Stimulated activated CD8-positive, alpha-beta memory T cell treated with anti-CD3 and anti-CD28 coated beads, Interleukin-15, amount 100 ng/mL, for 48 hours (primary cell): ENCODE measurements at places on chromosomes 4 and X.

DNA sequence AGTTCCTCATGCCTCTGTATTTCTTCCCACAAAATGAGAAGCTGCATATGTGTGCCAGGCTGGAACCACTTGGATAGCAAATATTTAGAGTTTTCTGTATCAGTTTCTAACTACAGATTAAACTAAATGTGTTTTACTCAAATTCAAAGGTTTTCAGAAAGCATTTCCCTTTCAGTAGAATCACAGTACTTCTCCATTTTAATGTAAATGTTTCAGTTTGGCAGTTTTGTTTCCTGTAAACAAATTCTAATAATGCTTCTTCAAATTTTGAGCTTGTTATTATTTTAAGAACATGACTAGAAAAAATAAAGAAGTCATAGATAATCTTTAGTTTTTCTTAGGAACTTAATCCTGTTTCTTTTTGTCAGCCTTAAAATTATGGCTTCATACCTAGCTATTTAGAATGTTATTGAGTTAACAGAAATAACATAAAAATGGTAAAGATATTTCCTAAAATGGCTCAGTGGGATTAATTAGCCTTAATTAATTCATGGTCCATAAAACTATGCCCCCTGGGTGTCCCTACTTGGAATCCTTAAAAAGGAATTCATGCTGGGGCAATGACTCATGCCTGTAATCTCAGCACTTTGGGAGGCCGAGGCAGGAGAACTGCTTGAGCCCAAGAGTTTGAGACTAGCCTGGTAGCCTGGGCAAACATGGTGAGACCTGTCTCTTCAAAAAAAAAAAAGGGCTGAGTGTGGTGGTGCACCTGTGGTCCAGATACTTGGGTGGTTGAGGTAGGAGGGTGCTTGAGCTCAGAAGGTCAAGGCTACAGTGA lies 83.8 kb upstream of the GPR34 start:
- DNase-seq = no peak

DNA sequence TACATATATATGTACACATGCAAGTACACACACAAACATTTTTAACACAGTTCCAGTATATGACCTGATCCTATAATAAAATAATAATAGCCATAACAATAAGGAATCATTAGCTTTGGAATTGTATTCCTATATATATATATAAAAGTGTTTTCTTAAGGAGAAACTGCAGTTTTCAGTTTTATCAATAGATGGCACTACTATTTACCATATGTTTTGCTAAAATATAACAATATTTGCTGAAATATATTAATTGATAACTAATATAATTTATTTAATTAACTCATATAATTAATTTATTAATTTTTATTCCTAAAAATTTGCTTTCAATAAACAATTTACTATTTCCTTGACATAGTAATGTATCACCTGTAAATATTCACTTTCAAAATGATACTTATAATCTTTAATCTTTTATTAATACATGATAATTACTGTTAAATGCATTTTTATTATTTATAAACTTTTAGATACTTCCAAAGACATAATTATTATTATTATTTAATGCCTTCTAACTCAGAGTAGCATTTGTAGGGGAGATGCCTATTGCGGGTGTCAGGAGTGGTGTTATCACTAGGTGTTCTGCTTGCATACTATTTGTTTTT lies 599.5 kb downstream of the FSTL5 start:
- DNase-seq = no peak

- no peak for DNase-seq
These were observed 38.5 kb downstream of the LRP2BP start for GRCh38 chr4:185357211-185357610.

DNA sequence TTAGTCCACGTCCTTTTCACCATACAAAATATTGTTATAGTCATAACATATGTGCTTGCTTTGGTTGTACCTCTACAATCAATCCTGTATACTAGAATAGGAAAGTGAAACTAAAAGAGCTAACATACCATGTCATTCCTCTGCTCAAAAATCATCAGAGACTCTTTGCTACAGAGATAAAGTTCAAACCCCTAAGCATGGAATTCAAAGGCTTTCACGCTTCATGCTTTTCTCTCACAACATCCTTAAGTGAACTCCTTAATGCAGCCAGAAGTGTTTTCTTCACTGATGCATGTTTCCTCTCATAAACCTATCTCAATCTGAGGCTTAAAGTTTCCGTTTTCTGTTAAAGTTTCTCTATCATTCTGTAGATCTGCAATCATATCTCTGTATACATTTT lies 744.6 kb upstream of the IGFBP7 start:
- DNase-seq = no peak

- DNase-seq = no peak
These were observed 96.0 kb downstream of the SMARCA1 start for GRCh38 chrX:129427267-129427666.

- no peak for DNase-seq
These were observed 47.9 kb upstream of the FGF13 start for GRCh38 chrX:138759217-138759943.

DNA sequence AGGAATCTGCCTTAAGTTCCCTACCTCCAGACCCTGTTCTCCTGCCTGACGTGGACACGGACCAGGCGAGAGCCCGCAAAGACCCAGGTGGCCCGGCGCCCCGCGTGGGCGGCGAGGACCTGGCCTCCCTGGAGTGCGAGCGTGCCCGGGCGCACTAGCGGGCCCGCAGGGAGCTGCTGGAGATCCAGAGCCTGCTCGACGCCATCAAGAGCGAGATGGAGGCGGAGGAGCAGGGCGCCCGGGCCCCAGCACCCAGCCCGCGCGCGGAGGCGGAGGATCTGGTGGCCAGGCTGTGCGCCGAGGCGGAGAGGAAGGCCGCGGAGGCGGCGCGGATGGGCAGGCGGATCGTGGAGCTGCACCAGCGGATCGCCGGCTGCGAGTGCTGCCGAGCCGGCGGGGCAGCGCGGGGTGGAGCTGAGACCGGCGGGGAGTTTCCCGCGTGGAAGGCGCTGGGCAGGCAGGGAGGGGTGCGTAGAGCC lies 18.2 kb downstream of the MRFAP1 start:
- DNase-seq = no peak

DNA sequence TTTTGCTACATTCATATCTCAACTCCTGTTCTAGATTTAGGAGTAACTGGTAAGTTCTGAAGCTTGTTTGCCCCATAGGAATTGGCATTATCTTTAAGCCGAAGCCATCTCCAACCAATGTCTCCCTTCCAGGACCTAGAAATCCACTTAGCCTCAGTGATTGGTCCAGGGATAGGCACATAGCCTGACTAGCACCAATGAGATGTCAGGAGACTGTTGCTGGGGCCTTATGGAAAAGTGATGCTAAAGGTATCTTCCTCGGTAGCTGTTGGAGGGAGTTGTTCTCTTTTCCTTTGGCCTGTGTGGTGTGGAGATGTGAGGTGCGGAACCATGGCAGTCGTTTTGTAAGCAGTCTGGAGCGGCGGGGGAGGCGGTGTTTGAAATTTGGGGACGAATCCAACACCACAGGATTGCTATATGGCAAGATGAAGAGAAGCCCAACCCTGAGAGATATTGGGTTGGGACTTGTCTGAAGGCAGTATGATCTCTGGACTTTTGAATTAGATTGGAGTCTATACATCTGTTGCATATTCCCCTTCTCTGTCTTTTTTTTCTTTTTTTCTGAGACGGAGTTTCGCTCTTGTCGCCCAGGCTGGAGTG lies 109.8 kb upstream of the ATP6AP2 start:
- no peak for DNase-seq

GRCh38 chrX:152418025-152418424 lies 33.1 kb downstream of the GABRA3 start:
- no peak for DNase-seq

DNA sequence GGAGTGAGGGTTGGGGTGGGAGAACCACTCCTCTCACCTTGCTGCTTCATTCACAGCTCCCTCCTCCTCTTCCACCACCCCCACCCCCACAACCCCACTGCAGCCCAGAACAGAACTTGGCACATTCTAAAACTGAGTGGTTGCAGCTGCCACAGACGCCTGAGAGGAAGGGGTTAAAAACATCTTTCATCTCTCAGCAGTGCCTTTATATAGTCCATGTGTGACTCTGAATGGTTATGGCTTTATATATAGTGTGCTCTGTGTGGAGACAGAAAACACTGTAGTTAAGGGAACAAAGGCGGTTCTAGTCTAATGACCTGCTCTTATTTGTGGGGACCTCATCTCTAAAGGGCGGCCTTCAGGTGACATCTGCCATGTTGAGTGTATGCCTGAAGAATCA lies 144.8 kb downstream of the BCOR start:
- DNase-seq = no peak

DNA sequence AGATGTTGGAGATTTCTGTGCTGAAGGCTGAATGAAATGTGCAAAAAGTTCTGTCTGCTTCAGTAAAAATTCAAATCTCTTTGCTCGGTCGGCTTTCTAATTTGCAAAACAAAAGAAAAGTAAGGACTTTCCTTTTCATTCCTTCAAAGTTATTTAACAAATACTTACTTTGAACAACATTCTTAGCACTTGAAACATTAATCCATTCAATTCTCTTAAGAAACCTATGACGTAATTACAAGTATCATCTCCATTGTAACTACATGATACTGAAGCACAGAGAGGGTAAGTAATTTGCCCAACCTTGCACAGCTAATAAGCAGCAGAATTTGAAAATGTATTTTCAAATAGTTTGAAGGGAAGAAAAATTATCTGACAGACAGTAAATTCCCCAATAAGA lies 6.9 kb downstream of the SMARCA1 start:
- no peak for DNase-seq

- no peak for DNase-seq
These were observed 91.1 kb upstream of the VEGFC start for GRCh38 chr4:176883681-176884418.

- no peak for DNase-seq
These were observed 15.3 kb downstream of the USP46 start for GRCh38 chr4:52643785-52644244.

DNA sequence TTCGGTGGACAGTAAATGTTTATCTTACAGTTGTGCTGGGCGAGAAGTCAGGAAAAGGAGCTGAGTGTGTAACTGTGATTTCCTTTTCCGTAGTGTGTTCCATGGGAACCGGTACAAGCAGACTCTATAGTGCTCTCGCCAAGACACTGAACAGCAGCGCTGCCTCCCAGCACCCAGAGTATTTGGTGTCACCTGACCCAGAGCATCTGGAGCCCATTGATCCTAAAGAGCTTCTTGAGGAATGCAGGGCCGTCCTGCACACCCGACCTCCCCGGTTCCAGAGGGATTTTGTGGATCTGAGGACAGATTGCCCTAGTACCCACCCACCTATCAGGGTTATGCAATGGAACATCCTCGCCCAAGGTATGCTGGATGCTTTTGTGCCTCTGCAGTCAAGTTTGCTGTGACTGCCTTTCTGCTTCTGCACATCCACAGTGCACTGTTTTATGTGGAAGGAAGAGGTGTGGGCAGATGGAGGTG lies 27.4 kb downstream of the NOCT start:
- DNase-seq = no peak

- no peak for DNase-seq
These were observed 50.9 kb upstream of the BCOR start for GRCh38 chrX:40148385-40149285.

- no peak for DNase-seq
These were observed 64.2 kb upstream of the SPP1 start for GRCh38 chr4:87911252-87911774.

DNA sequence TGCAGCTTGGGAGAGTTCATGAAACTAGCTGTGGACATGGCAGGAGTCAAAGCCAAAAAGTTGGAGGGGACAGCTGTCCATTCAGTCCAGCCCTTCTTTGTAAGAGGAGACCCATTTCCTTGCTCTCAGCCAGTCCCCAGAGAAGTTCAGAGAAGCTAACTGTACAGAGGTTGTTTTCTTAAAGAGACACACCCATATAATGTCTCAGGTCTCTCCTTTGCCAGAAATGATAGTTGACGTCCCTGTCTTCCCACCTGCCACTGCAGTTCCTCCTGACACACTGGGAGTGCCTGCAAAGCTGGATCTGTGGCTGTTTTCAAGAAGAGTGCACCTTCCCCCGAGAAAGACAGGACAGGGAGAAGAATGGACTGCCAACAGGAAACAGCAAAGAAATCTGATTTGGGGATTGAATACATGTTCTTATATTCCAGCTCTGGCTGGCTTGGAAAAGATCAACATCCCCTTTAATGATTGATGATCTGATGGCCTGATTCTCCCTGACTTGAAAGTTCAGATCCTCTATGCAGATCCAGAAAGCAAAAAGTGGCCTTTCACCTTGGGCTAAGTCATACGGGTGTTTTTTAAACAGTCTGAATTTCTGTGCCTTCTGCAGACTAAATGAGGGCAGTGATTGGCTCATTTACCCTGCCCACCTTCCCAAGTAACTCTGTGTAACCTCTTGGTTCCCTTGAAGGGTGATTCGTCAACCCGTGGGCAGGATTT lies 87.2 kb downstream of the MAOA start:
- DNase-seq = no peak

- DNase-seq = no peak
These were observed 68.4 kb downstream of the TAPT1 start for GRCh38 chr4:16157609-16158503.

DNA sequence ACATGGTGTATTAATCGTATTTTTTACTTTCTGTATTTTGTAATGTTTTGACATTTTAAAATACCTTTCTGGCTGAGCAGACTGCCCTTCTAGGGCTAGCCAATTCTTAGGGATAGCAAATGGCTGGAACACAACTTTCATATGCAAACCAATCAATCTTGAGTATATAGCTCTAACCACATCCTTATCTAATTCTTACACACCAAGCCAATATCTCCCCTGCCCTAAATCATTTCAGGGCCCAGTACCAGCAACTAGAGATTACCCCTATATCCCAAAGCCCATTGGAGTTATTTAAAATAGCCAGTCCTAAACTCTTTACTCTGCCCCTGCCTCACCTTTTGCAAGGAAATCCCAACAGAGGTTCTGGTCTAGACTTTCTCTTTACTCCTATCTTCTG lies 58.3 kb downstream of the INTS12 start:
- DNase-seq = no peak

DNA sequence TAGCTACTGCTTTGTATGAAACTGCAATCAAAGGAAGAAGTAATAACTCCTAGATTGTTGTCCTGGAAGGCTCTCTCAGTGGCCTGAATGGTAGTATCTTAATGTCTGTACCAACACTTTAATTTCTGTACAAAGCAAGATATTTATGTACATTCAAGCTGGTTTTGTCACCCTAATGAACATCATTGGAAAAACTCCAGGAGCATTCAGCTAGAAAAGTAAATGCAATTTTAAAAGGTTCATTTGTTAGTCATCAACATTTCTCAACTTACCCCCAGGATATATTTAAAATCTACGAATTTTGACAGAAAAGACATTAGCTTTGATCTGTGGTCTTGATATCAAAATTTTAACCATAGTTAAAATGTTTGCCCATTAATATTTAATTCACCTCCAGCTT lies 80.0 kb upstream of the FGF13 start:
- DNase-seq = no peak

GRCh38 chr4:174702979-174703478 lies 126.0 kb downstream of the GLRA3 start:
- DNase-seq = no peak

- no peak for DNase-seq
These were observed 49.9 kb upstream of the NFKB1 start for GRCh38 chr4:102451266-102451665.
